ENCODE measurements at places on chromosomes 3 and 15.

GRCh38 chr15:77836121-77836692, 203.5 kb upstream of the LINGO1 start:
- DNase-seq: no peak

GRCh38 chr3:130831719-130832400, 62.0 kb upstream of the ATP2C1 start:
- DNase-seq: no peak

- DNase-seq: no peak
These were observed 49.7 kb upstream of the GOLGA6B start for GRCh38 chr15:72604794-72605193.

- DNase-seq: no peak
These were observed 346.6 kb upstream of the RBMS3 start for GRCh38 chr3:28934126-28934813.

DNA sequence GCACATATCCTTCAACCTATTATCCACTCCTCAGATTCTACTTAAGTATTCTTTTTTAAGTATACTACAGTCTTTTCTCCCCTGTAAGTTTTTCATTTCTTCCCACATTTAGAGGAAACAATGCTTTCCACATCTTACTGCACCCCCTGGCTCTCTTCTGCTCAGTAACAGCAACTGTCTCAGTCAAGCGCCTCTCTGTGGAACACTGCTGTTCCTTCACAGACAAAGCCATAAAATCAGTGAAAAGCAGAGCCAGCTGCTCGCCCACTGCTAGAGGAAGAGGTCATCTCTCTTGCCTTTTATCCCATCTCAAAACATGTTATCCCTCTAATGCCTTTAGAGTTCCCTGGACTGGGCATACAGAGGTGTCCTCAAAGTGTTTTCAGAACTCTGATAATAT, 24.8 kb downstream of the SERP1 start:
- DNase-seq: peak; percentile 24

GRCh38 chr15:41502795-41503668, 9.4 kb downstream of the ITPKA start:
- no peak for DNase-seq

Measured in muscle of back (tissue), 13 donors.